Astrocyte (in vitro differentiated cells and primary cell): ENCODE measurements at places on chromosomes 13 and 19.

DNA sequence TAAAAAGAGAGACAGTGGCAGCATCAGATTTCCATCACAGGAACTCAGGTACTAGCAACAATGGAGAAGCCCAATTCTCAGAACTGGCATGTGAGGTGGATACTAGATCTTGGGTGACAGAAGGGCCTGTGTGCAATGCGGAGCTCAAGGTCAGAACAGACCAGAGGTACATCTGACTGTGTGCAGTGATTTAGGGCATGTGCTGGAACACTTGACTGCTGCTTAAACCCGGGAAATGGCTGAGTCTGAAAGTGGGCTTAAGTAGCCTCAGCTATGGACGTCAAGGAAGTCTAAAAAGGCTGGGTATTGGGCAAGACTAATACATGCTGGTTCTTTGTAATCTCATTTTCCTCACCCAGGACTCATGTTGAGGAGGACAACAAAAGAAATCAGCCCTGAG lies 182.2 kb downstream of the LACC1 start:
- DNase-seq = no peak

GRCh38 chr19:29849208-29849607 lies 37.4 kb downstream of the CCNE1 start:
- no peak for DNase-seq

DNA sequence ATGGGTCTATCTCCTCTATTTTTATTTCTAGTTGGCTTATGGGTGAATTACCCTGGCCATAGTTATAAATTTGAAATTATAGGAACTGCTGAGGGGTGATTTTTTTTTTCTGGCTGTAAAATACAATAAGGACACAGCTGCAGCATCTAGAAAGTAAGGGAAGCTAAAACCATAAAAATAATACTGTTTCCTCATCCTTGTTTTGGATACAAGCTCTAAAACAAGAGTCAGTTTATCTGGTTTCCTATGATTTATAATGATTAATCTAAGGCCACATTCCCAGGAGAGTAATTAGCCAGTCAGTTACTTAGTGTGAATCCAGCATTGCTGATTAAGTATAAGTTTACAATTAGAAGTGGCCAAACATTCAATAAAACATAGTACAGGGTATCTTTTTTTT lies 219.1 kb upstream of the NBEA start:
- DNase-seq = no peak

GRCh38 chr13:111920932-111921705 lies 145.8 kb upstream of the SOX1 start:
- no peak for DNase-seq

- DNase-seq = no peak
Measured at GRCh38 chr19:48988286-48988685, 4.8 kb downstream of the GYS1 start.

DNA sequence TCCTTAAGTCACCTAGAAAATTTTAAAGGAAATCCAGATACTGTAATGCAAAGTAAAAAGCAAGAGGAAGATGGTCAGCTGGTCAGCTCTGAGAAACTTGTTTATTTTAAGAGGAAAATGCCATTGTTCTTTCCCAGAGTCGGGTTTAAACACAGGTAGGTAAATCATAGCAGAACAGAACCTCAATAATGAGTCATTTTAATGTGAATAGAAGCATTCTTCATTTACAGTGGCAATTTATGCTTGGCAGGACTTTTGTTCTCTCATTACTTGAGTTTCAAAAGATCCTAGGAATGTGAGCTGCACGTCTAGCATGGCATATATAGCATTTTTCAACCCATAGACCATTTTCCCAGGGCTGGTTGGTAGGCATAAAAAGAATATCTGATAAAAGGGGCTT lies 132.3 kb downstream of the LIG4 start:
- DNase-seq = peak; percentile 47

DNA sequence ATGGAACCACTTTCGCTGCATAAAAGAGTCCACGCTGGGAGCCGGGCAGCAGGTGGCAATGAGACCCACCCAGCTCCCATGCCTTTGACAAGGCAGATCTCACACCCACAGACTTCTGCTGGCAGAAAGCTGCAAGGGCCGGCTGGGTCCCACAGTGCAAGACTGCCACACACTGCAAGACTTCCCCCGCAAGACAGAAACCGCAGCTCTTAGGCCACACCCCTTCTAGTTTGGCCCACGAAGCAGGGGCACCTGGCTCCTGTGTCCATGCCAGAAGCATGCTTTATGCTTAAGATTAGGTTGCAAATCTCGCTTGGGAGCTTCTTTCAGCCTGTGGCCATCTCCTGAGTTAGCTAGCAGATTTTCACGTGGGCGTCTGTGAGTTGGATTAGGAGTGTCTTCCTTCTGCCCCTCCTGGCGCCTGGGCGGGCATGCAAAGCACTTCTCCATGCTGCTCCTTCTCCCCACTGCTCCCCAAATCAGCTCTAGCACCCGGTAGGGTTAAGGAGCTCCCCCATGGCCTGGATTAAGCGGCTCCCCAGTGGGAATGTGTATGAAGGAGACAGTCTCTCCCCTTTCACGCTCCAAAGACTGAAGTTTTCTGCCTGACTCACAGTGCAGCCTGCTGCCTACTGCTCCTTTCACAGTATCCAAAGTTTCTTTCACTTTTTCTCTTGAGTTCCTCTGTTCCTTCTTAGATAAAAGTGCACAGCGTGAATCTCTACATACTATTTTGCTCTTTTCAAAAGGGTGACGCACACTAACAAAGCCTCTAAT lies 17.7 kb downstream of the GPC6 start:
- DNase-seq = peak; percentile 75

- DNase-seq = peak; percentile 62
Measured at GRCh38 chr19:48400018-48400742, 6.7 kb downstream of the GRIN2D start.

DNA sequence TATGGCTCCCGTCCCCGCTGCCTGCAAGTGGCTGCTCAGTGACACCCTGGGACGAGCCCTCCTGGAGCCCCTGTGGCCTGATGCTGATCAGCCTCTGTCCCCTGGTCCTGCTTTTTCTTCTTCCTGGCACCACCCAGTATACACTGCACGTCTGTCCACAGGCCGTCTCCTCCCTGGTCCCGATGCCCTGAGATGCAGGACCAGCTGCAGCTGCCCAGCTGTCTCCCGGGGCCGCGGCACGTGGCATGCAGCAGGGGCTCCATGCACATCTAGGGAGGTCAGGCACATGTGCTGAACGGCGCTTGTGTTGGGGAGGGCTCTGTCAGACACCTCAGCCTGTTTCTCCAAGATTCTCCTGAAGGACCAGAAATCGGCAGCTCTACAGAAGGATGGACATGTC lies 30.2 kb downstream of the ZFR2 start:
- no peak for DNase-seq
